RPMI8226 (cell line): ENCODE measurements at places on chromosomes 4 and X.
A peak's percentile ranks its signal among the peaks of the same experiment; 100 is the strongest.

DNA sequence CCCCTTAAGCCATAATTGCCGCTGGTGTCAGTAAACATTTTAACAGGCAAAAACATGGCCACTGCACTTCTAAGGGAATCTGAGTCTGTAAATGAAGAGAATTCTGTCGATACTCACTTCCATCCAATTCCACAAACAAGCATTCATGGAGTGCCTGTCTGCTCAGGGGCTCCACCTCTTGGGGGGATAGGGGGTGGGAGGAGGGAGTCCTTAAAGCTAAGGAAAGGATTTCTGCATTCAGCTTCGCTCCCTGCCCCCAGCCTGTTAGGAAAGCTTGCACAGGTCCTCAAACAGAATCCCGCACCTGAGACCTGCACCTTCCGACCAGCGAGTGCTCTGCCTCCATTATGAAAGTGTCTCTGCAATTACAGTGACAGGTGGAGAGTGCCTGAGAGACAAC, 130.2 kb upstream of the KIT start:
- no peak for DNase-seq

- DNase-seq = no peak
These were observed 60.9 kb downstream of the GK start for GRCh38 chrX:30714138-30714537.

- DNase-seq = no peak
These were observed 29.4 kb downstream of the ELF4 start for GRCh38 chrX:130080791-130081367.

- no peak for DNase-seq
These were observed 932.7 kb downstream of the FAT4 start for GRCh38 chr4:126247409-126247808.

GRCh38 chr4:138200236-138200590, 41.9 kb downstream of the SLC7A11 start:
- no peak for DNase-seq

- peak; percentile 46 for DNase-seq
These were observed 203.4 kb downstream of the ANAPC10 start for GRCh38 chr4:144894573-144894972.

DNA sequence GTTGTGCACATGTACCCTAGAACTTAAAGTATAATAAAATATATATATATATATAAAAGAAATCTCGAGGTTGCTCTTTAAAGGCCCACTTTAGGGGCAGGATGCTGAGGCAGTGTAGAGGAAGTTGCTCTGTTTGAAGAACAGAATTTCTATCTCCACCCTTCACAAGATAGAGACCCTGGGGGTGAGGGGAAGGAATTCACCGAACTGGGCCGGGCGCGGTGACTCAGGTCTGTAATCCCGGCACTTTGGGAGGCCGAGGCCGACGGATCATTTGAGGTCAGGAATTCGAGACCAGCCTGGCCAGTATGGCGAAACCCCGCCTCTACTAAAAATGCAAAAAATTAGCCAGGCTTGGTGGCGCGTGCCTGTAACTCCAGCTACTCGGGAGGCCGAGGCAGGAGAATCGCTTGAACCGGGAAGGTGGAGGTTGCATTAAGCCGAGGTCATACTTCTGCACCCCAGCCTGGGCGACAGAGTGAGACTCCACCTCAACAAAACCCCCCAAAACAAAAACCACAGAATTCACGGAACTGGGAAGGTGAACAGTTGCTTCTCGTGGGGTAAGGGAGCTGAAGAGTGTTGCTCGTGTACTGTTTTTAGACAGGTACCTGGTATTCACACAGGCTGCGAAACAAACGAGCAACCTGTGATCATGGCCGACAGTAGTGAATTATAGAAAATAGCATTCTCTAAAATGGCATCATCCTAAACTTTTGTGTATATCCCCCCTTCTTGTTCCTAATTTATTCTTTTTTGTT, 6.2 kb downstream of the PLAC8 start:
- no peak for DNase-seq

GRCh38 chr4:2062168-2062807, 3.2 kb downstream of the NAT8L start:
- no peak for DNase-seq

GRCh38 chr4:6974138-6974848, 64.7 kb downstream of the TBC1D14 start:
- DNase-seq = peak; percentile 75

GRCh38 chrX:19649226-19649995, 134.1 kb upstream of the MAP3K15 start:
- no peak for DNase-seq

DNA sequence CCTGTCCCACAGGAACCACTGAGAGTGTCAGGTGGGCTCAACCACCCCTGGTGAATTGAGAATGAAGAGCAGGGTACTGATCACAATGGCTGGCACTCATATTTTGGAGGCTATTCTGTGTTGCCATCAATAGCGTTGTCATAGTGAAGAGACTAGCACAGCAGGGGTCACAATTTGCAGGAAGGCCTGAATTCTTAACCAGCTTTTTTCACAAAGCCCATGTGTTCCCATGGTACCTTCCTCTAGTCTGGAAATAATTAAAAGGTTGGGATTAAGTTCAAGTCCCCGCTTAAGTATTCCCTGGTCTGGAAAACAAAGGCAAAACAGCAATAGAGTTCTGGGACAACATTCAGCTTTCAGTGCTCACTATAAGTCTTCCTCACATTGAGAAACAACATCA, 1051.7 kb downstream of the C4orf33 start:
- DNase-seq = no peak

GRCh38 chrX:99752776-99753175, 657.3 kb downstream of the PCDH19 start:
- DNase-seq = no peak

DNA sequence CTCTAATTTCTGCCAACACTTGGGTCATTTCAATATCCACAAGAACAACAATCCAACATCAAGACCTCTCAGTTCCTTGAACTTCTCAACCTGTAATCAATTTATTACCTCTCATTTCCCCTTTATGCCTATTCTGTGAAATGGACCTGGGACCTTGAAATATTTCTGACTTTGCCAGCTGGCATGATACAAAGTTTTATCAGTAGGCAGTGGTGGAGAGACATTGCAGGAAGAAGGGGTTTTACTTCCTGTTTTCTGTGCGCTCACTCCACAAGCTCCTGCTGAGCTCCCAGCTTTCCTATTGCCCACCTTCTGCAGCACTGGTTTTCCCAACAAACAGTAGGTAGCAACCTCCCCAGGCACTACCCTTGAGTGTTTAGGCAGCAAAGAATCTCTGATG, 3.5 kb upstream of the ARHGEF6 start:
- peak; percentile 23 for DNase-seq
